ENCODE measurements at places on chromosomes 1 and 21. TPM values are rescaled to one million over a fixed set of nuclear protein-coding genes. Genes with fewer than 3 reads are reported as not detected.

Gene NBPF6
- not detected for total RNA-seq

Gene PUSL1
- 13.7 TPM for total RNA-seq

Gene PPIAL4G
- total RNA-seq, result 0.05 TPM

DNA sequence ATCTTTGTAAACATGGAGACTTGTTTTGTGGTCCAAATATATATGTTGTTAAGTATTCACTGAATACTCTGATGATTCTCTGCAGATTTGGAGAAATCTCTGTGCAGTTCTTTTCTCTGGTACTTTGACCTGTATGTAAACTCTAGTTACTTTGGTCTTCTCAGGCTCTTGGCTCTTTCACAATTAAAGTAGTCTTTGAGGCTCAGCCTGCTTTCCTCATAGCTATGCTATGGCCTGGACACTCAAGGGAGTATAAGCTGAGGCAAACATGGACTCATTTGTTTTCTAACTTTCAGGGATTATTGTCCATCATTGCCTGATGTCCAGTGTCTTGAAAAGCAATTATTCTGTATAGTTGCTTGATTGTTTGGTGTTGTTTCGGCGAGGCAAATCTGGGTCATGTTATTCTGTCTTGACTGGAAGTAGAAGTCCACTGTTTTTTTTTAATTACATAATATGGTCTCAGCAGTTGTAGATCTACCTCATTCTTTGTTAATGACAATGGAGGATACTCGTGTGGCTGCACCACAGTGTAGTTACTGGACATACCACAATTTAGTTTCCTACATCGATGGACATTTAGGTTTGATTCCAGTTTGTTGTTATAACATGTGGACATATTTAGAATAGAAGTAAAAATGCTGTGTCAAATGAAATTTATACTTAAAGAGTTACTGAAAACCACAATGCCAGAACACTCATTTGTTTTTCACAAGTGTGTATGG, 9.2 kb downstream of the PTBP2 start:
- peaks cover 42% of the 10 kb centered on the region for H3K4me1 ChIP-seq
- no peak for DNase-seq
- no peak overlapping the region for H3K4me3 ChIP-seq
- H3K36me3 ChIP-seq, result peaks cover 66% of the 10 kb centered on the region
- H3K27me3 ChIP-seq, result no peaks in the 10 kb centered on the region

DNA sequence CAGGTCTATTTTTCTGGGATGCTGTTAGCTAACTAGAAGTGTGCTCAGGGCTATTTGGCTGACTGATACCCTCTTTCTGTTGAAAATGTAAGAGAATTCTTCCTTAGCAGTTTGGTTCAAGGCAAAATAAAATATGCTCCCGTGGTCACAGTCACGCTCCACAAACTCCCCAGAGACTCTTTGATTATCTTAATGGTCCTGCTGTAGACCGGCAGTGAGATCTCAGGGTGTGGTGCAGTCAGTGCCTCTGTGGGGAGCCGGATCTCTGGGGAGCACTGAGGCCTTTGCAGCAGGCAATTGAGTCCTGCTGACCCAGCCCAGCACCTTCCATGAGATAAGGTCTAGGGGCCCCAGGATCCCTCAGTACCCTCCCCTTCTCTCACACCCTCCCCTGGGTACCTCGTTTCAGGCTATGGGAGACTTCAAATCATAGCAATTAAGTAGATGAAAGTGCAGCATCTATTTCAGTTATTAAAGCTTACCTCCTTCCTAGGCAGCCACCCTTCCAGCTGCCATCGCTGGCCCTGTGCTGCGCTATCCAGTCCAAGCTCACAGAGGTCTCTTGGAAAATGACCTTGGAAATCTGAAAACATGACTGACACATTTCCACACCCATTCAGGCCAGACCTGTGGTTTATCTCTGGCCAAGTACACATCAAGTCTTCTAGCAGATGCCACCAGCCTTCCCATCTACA, 98.1 kb downstream of the SEC16B start:
- no peak for DNase-seq
- H3K4me3 ChIP-seq, result no peak overlapping the region
- H3K27me3 ChIP-seq, result peaks cover 12% of the 10 kb centered on the region
- H3K4me1 ChIP-seq, result no peaks in the 10 kb centered on the region

- H3K27ac ChIP-seq, result no peak overlapping the region
- no peaks in the 10 kb centered on the region for H3K27me3 ChIP-seq
- H3K4me1 ChIP-seq, result peaks cover 4% of the 10 kb centered on the region
- H3K36me3 ChIP-seq, result peaks cover 3% of the 10 kb centered on the region
- no peak for DNase-seq
Measured at GRCh38 chr1:113684153-113684541, 75.1 kb downstream of the PHTF1 start.

DNA sequence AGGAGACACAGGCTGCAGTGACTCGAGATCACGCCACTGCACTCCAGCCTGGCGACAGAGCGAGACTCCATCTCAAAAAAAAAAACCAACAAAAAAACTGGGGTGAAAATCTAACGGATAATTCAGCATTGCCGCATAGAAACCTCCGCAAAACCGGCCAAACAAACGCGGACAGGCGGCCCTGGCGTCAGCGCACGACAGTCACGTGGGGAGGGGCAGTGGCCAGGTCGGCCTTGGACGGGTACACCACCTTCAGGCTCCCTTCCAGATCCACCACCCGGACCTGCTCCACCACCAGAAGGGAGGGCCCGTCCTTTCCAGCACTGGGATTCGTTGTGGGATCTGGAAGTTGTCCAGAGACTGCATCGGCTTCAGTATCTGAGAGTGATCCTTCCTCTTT, 8.4 kb downstream of the SMIM1 start:
- peaks cover 41% of the 10 kb centered on the region for H3K36me3 ChIP-seq
- H3K27ac ChIP-seq, result no peak overlapping the region
- H3K4me1 ChIP-seq, result peaks cover under 1% of the 10 kb centered on the region
- no peaks in the 10 kb centered on the region for H3K27me3 ChIP-seq

GRCh38 chr21:38851101-38851500, 45.4 kb downstream of the ETS2 start:
- no peaks in the 10 kb centered on the region for H3K4me1 ChIP-seq
- no peaks in the 10 kb centered on the region for H3K36me3 ChIP-seq
- no peak overlapping the region for H3K4me3 ChIP-seq
- no peak overlapping the region for H3K27ac ChIP-seq

Data from activated CD4-positive, alpha-beta T cell treated with anti-CD3 and anti-CD28 coated beads for 36 hours (primary cell).